ENCODE measurements at places on chromosomes 7 and 10.

GRCh38 chr10:31083765-31084184 lies 52.1 kb upstream of the ZNF438 start:
- DNase-seq, result no peak

DNA sequence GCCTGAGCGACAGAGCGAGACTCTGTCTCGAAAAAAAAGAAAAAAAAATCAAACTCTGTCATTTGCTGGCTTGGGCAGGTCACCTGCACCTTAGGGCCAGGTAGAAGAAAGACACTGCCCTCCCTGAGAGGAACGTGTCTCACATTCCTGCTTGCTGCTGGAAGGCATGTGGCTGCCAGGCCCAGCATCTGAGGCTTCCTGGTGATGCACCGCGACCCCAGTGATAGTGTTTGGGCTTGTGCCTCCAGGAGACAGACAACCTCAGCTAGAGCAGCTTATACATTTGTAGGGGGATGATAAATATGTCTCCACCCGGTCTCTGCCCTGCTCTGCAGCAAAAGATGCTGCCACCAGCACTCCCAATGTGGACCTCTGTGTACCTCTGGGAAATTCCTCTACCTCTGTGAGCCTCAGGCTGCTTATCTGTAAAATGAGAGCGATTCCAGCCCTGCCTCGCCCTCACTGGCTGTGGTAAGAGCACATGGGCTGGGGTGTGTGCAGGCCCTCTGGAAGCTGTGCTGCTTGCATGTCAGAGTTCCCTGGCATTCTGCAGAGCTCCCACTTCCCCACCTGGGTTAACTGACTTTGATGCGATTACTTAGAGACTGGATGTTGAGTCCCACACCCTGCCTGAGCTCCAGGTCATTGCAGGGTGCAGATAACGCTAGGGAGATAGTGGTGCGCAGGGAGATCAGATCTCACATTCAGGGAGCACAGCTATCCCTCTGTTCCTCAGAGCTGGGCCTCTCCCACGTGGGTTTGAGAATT lies 19.9 kb downstream of the SLC29A3 start:
- DNase-seq, result no peak

DNA sequence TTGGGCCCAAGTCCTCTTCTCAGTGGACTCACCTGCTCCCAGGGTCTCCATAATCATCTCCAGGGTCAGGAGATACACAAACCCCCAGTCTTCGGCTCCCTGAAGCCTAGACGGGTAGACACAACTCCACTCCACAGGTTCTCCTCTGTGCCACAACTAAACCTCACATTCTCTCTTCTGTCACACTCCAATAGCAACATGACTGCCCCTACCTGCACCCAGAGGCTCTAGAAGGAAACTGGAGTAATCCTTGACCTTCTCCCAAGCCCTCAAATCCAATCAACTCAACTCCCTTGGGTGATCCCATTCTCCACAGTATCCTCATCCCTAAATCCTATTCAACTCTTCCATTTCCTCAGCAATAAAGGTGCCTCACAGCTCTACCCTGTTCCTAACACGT lies 16.2 kb downstream of the HNRNPF start:
- DNase-seq, result no peak

- no peak for DNase-seq
Observed at GRCh38 chr7:32244806-32245345, 174.7 kb upstream of the PDE1C start.

GRCh38 chr10:1524540-1524939 lies 212.8 kb downstream of the ADARB2 start:
- DNase-seq, result no peak

DNA sequence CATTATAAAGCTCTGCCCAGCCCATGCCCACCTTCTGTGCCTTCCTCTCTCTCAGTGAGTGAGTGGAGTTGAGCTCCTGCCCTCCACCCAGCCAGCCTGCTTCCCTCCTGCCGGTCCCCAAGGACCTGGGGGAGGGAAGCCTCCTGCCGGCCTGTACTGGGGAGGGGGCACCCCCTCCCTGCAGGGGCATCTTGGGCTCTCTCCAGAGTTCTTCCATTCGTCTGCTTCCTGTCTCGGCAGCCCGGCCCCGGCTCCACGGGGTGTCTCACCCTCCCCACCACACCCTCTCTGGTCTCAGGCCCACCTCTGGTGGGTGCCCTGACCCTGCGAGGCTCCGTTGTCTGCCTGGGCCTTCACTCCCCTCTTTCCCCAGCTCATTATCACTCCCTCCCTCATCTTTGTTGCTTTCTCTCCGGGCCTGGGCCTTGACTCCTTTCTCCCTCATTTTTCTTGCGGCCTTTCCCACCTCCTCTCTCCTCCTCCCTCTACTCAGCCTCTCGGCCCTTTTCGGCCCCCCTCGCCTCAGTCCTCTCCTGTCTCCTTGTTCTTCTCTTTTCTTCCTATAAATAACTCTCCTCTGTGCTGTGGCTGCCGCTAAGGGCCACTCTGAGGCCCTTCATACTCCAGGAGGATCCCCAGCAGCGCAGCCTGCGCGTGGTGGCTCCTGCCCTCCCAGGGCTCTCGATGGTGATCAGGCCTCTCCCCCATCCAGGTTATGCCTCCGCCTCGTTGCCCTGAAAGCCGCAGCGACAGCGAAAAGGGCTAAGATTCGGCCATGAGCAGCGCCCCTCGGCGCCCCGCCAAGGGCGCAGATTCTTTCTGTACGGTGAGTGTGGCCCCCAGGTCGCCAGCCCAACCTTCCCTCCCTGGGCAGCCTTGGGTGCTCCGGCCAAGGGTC lies 2.1 kb downstream of the SLC4A2 start:
- DNase-seq, result no peak

DNA sequence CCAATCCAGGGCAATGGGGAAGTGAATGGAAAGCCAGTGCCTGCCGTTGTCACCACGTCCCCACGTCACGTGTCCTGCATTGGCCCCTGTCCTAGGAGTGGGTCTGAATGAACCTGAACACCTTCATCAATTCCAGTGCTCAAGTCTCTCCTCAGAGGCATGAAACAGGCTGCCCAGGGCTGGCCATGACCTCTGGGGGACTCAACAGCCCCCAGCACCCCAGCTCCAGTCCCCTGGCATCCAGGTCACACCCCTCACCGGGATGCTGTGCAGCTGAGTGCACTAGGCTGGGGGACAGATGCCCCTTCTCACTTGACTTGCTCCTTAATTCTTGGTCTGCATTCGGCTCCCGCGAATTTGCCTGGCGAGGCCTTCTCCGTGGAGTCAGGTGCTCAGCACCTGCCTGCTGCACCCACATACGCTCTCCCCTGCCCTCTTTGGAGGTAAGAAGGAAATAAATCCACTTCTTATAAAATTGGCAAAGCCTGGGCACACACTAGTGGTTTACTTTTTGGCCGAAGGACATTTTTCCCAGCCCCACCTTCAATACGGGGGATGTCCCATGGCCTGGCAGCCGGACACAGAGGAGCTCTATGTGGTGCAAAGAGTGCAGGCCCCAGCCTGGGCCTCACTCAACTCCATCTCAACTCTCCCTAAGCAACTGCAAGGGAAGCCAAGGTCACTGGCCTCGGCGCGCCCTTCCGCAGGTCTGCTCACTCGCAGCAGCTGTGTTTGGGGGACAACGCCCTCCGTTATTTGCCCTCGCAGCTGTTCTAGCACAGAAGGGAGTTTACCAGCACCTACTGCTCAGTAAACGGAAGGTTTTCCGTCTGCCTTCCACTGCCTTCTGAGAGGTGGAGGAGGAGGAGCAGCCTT lies 77.6 kb upstream of the SHH start:
- DNase-seq, result no peak

GRCh38 chr7:20219062-20219445 lies 1.9 kb upstream of the MACC1 start:
- no peak for DNase-seq

GRCh38 chr10:29285624-29286051 lies 3.2 kb upstream of the LYZL1 start:
- no peak for DNase-seq

- no peak for DNase-seq
Observed at GRCh38 chr10:106540645-106541044, 623.9 kb downstream of the SORCS1 start.

- peak; percentile 67 for DNase-seq
Observed at GRCh38 chr7:77415476-77415822, 700 bp downstream of the GSAP start.

DNA sequence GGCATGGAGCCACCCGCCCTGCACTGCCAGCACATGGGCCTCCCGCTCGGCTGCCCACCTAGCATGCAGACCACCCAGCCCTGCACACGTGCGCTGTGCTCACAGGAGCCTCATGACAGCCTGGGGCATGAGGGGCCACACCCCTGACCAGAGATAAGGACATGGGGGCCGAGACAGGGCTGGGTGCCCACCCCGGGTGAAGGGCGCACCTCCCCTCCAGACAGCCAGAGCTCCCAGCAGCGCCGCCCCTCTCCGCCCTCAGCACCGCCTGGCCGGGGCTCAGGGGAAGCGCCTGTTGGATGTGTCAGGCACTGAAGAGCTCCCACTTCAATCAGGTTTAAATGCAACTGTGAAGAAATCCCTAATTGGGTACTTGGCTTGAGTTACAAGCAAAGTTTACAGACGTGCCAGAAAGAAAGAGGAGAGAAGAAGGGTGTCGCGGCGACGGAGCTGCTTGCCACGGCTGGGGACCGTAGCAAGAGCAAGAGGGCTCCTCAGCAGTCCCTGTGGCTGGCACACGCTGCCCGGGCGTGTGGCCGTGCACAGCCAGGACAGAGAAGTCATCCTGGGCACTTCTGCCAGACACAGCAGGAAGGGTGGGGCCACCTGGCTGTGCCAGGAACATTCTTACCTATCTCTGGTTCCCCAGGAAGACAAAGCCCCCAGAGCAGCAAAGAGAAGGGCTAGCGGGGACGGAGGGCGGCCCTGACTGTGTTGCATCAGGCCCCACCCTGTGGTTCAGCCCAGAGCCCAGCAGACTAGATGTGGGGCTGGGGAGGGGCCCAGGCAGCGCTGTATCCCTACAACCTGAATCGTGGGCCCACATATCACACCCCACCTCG lies 247.4 kb downstream of the ELFN1 start:
- DNase-seq, result no peak

DNA sequence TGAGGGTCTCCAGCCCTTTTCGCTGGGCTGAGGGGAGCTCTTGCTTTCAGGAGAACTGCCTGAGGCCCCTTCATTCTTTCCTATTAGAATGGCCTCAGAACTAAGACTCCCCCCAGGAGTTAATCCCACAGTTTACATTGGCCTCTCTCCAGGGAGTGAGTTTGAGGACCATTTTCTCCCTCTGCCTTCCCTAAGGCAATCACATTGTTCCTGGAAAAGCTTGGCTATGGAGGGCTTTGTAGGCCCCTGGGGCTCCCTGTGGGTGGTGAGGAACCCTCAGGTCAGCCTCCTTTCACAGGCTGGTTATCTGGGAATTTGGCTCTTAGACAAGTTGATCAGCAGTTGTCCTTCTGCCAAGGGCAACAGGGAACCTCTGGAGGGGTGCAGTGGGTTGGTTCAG lies 343.7 kb downstream of the RPS24 start:
- DNase-seq, result no peak

DNA sequence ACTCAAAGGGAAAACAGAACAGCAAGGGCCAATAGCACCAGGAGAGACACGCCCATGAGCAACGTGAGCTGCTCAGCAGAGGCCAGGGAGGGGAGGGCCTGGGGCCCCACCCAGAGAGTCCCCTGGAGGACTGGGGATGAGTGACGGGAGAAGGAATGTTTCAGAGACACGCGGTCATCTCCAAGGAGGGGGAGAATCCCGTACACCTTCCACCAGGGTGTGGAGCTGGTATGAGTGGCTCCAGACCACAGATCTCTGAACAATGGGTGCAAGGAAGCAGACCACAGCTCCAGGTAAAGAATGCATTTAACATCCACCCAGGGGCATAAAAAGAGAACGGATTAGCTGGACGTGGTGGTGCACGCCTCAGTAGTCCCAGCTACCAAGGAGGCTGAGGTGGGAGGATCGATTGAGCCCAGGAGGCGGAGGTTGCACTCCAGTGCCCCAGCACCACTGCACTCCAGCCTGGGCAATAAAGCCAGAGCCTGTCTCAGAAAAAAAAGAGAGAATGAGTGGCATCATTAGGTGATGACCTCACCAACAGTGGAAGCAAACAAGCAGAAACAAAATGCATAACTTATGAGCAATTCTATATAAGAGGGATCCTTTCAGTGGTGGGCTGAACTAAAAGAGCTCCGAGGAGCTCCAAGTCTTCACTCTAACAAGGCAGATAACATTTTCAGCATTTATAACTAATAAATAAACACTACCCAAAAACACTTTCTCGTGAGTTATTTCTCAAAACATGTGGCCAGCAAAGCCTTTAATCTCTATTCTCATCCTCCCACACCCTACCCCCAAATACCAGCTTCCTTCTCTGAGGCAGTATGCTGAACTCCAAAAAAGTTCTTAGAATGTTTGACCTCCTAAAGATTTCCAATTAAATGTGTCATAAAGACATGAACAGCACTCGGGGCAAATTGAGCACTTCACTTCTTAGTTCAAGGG lies 12.5 kb downstream of the PSAP start:
- no peak for DNase-seq

- DNase-seq, result no peak
Observed at GRCh38 chr10:35611750-35612149, 6.6 kb downstream of the GJD4 start.

DNA sequence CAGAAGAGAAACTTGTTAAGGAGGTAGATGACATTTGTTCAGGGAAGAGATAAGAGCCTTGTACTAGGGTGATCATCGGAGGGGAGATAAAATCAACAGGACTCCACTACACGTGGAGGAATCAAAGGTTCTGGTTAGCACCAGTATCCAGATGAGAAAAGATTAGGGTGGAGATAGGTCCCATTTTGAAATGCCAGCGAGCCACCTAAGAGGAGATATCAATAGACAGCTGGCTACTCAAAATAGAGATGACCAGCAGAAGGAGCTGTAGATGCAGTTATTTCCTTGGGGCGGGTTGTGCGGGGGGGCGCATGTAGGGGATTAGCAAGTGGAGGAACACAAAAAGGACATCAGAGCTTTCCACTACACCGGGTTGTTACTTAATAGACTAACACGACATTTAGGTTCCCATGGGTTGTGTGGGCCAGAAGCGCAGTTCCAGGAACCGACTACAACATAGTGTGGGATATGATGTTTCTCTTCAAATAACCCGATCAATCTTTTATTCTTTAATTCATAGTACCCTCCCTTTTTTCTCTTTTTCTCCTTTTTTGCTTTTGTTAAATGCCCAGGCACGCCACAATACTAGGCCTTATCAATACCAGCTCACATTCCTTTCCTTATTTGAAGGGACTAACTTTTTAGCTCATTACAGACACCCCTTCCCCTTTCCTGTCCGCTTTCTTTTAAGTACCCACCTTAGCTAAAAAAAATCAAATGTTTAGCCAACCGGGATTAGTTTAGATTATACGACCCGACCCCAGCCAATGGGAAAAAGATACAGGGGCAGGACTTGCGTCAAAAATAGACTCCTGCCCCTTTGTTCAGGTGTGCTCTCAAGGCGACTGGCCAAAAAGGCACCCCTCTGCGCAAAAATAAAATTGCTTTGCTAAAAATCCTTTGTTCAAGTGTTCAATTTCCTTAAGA lies 2.0 kb upstream of the KIF11 start:
- peak; percentile 67 for DNase-seq

GRCh38 chr10:49742683-49743463 lies 19.2 kb downstream of the OGDHL start:
- no peak for DNase-seq

- no peak for DNase-seq
Observed at GRCh38 chr10:103954543-103954942, 12.4 kb upstream of the SLK start.

Measured in left forelimb (tissue), 1 donor.